Left cardiac atrium (tissue), 4 donors: ENCODE measurements at places on chromosomes 1 and 21. TPM values are rescaled to one million over a fixed set of nuclear protein-coding genes. Genes with fewer than 3 reads are reported as not detected.

- no peak for DNase-seq
Observed at GRCh38 chr1:74673351-74674111, at the start of gene ERICH3. Gene ERICH3, minus strand, starts transcription at chr1:74673792. Its CDS starts 273 bp downstream, at chr1:74673519.

DNA sequence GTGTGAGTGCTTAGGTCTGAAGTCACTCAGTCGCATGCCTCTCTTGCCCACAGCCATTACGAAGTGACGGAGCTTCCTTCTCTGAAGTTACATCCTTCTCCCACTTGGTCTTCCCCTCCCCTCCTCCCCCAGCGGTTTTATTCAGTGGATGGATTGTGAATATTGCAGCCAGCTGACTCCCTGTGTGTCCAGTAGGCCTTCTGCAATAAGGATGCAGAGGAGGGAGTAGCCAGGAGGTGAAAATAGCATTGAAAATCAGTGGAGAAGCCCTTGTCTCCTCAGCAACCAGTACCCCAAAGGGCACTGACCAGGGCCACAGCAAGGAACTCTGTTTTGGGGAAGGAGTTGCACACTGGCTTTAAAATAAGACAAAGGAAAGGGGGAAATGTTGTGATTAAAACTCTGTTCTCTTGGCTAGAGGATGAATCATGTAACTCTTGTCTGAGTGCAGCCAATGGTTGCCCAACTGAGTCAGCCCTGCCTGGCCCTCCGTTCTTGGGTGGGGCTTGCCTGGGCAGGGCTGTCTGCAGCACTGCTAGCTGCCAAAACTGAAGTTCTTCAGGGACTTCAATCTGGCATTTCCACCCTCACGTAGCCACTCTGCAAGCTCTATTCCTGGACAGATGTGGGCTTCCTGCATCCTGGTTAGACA is 4.3 kb downstream of the S100A10 start:
- peak; percentile 84 for DNase-seq

DNA sequence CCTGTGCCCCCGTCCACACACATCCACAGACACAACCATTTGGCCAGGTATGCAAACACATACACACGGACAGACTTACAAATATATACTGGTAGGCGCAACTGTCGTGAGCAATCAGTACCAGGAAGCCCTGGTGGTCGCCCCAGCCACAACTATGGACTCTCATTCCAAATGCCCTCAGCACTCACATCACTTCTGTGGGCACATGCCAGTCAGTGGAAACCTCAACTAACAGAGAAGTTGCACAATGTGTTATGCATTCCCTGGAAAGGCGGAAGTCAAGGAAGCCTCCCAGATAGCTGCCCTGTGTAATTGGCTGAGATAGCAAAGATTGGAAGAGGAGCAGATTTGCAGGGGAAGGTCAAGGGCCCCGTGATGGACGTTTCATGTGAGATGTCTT is 1.4 kb upstream of the HEYL start:
- no peak for DNase-seq

DNA sequence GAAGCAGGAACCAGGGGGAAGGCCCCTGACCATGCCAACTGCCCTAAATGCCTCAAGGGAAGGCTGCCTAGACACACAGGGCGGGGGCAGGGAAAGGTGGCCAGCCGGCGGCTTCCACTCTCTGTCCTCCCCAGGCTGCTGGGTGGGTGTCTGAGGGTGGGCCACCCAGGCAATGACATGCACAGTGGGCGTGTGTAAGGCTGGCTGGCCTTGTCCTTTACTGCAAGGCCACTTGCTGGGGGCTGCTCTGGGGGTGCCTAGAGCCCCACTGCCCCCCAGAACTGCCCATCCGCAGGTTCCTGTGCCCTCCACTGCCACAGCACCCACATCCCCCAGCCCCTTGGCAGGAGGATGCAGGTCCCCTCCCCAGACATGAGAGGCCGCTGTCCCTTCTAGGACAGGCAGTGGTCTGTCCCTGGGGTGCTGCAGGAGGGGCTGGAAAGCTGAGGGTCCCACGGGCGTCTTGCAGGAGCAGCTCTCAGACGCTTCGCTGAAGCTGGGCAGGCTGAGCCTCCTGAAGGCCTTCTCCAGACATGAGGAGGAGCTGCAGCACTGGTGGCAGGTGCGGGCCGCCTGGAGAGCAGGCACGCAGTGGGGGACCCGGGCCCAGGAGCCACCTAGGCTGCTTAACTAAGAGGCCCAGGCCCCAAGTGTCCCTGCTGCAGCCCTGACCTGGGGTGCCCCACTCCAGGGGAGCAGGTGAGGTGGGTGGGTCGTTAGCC is 10.1 kb downstream of the CCDC27 start:
- no peak for DNase-seq

GRCh38 chr1:231631717-231632116 is 5.1 kb downstream of the DISC1 start:
- DNase-seq: no peak

GRCh38 chr1:48616710-48617109 is 144.7 kb upstream of the SPATA6 start:
- DNase-seq: no peak

- DNase-seq: no peak
Observed at GRCh38 chr1:115983584-115983983, 7.3 kb downstream of the SLC22A15 start.

GRCh38 chr1:211182746-211183145 is 48.8 kb upstream of the KCNH1 start:
- DNase-seq: no peak

The OR6Y1 gene
- not detected for total RNA-seq

The GPX7 gene
- 7.6 TPM for total RNA-seq

The OR2L5 gene
- total RNA-seq: not detected

The GUCA2B gene
- total RNA-seq: not detected

The TTF2 gene
- total RNA-seq: 8.0 TPM

The KCNK2 gene
- total RNA-seq: not detected

The HLX gene
- total RNA-seq: 4.5 TPM
